Cerebellar nuclear complex (tissue), 1 donor: ENCODE measurements at places on chromosomes 11 and 22.

DNA sequence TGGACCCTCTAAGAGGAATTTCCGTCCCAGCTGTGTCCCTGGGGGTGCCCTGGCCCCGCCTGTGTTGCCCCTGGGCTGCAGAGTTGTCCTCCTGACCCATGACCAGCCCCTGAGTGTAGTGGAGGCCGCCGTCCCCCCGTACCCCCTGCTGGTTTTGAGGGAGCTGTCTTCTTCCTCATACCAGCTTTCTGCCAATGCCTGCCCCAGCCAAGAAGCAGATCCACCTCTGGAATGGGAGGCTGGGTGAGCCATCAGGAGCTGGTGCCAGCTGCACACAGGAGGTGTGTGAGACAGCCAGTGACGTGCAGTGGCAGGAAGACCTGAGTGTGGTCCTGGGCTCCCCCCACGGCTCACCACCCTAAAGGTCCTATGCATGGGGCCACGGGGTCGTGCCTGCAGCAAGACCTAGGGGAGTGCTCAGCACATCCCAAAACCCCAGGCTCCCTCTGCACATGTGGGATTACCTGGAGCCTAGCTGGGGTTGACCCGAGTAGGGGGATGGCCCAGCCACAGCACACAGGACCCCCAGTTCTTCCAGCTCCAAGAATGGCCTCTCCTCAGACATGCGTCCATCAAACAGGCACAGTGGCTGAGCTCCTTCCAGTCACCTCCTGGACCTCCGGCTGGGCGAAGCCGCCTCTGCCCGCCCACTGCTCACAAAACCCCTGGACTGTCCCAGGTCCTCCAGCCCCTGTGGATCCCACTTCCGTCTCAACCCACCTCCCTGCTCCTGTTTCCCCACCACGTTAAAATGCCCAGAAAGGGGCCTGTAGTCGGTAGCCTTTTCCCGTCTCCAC lies 647.6 kb downstream of the BRD1 start:
- DNase-seq: no peak

- no peak for DNase-seq
Observed at GRCh38 chr11:72711141-72711540, 36.9 kb upstream of the PDE2A start.

- no peak for DNase-seq
Observed at GRCh38 chr22:50444663-50445062, 30.2 kb downstream of the SBF1 start.

GRCh38 chr22:47599753-47600152 lies 837.3 kb downstream of the TBC1D22A start:
- no peak for DNase-seq

- no peak for DNase-seq
Observed at GRCh38 chr22:27801616-27802345, at the start of gene MN1. Gene MN1 (minus strand): TSS chr22:27801756. CDS start chr22:27800543, 1,213 bp downstream.

- no peak for DNase-seq
Observed at GRCh38 chr11:109490953-109491635, 69.1 kb downstream of the C11orf87 start.

- no peak for DNase-seq
Observed at GRCh38 chr11:68632802-68633201, 51.5 kb upstream of the GAL start.

- no peak for DNase-seq
Observed at GRCh38 chr11:128889657-128890213, 1.4 kb upstream of the KCNJ5 start.

GRCh38 chr22:41969110-41969646 lies at the start of gene SEPTIN3:
Gene SEPTIN3 (plus strand): TSS chr22:41969443. CDS start chr22:41971493, 2,050 bp downstream.
- DNase-seq: no peak

DNA sequence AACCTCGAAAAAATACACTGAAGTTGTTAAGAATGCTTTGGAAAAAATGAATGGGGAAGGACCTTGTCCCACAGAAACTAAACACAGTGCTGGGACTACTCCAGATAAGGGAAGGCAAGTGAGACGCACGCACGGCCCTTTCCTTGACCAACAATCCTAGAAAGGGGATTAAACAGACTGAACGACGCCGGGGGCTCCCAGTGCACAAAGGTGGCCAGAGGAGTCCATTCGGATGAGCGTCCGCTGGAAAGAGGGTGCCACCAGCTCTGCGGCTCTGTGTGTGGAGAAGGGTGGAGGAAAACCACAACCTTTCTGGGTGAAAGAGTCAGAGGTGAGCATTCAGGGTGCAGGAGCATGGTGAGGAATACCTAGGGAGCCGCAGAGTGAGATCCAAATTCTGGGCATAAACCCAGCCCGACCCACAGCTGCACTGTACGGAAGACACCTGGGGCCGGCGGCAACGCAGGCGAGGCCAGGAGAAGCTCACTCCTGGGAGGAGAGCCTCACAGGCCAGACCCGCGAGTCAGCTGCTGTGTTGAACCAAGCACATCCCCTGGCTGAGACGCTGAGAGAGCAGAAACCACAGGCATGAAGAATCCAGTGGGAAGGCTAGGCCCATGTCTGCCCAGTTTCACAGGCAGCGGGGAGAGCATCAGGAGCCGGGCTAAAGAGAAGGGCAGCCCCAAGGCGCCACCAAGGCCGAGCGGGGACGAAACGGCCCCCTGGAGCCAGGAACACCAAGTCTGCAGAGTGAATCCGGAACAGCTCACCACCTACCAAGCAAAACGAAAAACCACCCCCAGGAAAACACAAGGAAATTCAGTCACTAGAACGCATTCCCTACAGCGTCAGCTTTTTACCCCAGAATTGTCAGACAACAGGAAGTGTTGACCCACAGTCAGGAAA lies 177.1 kb downstream of the BRD1 start:
- no peak for DNase-seq

GRCh38 chr11:106152013-106152412 lies 74.6 kb downstream of the AASDHPPT start:
- DNase-seq: no peak

- DNase-seq: no peak
Observed at GRCh38 chr22:25997886-25998775, 171.1 kb upstream of the SEZ6L start.

DNA sequence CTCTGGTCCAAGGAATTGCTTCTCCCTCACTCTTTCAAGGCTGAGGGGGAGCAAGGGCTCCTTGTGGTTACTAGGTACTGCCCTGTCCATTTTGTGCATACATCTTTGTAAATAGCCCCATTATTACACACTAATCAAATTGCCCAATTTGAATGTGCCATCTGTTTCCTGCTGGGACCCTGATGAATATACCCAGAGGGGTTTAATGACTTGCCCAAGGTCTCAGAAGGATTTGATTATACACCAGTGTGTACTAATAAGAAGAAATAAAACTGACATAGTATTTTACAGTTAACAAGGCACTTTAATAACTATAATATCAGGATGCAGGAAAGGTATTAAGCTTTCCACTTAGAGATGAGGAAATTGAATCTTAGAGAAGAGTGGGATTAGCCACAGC lies 64.6 kb upstream of the PTPRJ start:
- DNase-seq: no peak
